Stimulated activated CD8-positive, alpha-beta memory T cell treated with anti-CD3 and anti-CD28 coated beads, Interleukin-4, amount 100 ng/mL, for 1 hour (primary cell): ENCODE measurements at places on chromosomes 2 and 18.

DNA sequence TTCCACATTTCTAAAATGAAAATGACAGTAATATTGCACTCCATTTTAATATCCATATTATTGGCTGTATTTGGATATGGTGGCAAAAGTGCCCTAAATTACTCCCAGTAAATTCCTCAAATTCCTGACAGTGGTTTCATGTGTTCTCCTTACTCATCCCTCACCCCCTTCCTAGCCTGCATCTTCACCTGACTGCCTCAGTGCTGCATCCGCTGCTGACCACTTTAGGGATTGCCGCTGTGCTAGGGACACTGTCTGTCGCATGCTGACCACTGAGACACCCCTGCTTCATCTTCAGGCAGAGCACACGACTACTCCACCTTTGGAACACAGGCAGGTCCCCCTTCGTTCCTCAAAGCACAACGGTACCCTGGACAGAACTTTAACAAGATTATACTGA is 32.6 kb downstream of the DSEL start:
- DNase-seq: no peak

DNA sequence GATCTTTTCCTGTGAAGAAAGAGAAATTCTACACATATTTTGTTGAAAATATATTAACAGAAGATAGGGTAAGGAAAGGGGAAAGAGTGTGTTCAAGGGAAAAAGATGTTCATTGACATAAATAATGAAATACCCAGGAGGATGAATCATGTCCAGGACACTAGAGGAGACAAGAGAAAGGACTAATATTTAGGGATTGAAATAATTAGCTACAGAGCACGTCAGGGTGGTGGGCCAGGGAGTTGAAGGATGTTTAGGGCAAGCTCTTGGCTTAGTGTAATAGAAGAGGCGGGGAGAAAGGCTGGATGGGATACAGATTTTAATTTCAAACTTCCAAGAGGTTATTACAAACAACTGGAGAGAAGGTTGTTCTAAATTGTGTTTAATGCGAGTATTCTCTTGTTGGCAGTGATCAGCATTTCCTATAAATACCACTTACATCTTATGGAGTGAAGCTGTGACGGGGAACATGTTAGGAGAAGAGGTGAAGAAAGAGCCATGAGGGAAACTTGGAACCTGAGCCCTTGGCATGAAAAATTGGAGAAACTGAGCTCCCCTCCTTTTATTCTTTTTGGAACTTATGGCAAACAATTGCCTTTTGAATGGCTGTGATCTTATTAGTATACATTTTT is 36.6 kb upstream of the CETN1 start:
- DNase-seq: no peak

DNA sequence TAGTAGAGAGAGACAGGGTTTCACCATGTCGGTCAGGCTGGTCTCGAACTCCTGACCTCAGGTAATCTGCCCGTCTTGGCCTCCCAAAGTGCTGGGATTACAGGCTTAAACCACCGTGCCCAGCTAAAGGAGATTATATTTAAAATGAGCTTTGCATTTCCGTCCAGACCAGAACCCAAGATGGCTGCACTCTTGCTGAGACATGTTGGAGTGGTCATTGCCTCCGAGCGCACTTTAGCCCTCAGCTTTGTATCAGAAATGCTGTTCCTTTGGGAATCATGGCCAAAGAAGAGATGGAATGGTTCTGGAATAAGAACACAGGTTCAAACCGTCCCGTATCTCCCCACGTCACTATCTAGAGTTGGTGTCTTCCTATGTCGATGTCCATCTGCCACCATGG is 3.4 kb downstream of the UBXN2A start:
- no peak for DNase-seq

DNA sequence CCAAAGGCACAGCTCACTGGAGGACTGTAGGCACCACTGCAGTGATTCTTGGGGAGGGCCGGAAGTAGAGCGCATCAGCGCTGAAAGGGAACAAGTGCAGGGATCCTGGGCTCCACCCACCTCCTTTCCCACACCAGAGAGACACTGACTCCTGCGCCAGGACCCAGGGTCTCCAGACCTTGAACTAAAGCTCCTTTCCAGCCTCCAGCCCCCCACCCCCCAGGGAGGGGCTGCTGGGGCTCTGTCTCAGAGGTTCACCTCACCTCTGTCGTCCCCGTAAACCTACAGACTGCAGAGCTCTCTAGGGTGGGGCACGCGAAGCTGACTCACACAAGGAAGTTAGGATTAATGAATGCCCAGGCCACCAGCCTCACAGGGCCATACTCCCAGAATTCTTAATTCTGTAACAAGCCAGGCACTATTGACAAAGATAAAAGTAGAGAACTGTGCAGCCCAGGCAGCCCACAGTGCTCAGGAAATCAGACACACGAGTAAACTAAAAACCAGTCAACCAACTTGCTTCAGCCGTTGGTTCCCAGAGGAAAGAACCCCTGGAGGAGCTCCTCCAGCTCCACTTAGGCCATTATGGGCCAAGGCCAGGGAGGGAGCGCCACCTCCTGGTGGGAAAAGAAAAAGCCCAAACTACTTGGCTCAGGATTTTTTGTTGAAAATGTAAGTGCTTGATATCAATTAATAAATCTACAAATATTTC is 45.1 kb upstream of the ACAA2 start:
- DNase-seq: peak; percentile 34

- no peak for DNase-seq
Observed at GRCh38 chr2:65431421-65432226, 775 bp downstream of the SPRED2 start.

DNA sequence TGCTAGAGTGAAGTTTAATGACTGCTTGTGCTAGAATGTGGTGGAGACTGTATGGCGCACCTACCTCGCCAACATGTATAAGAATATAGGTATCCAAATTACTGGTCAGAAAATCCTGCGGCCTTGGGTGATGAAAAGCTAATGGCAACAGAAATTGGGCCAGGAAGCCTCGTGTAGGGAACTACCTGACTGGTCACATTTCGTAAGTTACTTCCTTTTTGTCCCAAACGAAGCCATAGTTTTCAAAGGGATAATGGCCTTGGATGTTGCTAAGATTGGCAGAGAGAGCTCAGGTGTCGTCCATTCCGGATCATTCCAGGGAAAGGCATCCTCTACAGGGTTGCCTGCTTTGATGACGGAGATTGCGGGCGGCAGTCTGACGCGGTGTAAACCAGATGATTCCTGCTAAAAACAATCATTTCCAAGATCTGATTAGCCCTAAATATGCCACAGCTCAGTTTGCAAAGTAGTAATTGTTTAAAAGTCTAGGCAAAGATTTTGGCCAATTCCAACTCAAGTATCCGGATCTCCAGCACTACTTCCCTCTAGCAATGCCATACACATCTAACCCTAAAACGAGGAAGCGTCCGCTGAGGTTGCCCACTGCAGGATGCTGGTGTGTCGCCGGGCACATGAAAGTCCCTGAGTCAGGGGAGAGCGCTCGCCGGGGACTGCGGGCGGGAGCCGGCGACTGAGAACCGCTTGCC is 708 bp upstream of the MALT1 start:
- no peak for DNase-seq

DNA sequence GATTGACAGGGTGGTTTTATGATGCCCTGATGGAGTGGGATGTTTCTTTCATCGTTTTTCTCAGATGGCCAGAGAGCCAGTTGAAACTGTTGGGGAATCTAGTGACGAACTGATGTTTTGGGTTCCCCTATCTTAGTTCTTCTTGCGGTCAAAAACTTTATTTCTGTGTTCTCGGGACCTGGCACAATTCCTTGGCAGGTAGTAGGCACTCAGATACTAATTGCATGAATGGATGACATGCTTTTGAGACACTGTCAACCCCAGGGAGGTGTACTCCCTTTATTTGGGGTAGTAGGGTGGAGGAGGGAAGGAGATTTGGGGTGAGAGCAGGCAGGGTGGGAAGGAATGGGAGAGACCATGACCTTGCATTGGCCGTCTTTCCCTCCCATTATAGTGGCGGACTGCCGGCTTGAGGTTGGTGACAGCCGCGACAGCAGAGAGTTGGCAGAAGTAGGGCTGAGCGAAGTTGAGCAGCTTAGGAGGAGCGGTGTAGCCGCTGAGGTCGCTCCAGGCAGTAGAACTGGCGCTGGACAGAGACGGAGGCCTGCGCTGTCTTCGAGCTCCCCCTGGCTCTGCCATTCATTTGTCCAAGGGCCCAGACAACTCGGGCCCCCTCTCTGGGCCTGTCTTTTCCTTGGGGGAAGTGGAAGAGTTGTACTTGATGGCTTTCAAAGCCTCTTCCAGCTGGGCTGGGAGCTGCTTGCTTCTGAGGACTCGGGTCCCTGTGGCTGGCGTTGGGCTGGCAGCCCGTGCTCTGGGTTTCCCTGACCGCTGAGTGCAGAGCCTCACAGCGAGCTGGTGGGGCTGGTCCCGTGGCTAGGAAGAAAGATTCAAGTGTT is 2.6 kb downstream of the TET3 start:
- DNase-seq: no peak

DNA sequence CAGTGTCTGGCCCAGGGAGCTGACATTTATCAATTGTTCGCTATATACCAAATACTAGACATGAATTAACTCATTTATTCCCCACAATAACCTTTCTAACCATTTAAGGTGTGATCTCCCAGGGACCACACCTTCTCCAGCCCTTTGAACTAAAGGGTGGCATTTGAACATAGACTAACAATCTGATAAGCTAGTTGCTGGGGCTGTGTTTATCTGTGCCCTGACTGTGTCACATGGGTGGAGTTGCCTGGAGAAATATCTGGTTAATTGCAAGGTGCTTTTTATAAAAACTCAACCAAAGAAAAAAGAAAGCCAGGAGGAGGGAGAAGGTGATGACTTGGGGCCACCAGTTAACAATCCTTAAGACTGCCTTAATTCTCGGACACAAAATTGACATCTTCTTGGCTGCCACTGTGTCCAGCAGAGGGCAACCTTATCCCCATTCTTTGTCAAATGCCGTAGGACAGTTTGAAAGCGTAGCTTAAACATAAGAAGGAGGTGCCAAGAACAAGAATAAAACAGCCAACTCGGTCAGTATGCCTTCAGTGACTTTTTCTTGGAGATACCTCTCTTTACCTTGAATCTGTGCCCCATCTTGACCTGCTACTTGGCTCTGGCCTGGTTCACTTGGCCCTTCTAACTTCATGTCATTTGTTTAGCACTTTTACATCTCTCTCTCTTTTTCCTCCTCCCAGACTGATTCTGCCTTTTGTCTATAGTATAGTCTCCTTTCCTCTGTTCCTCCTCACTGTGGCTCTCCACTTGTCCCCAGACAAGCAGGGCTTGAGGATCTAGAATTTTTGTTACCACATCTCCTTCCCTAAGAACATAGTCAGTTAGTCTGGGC is 183.4 kb downstream of the MYO3B start:
- peak; percentile 14 for DNase-seq

GRCh38 chr2:164974221-164974620 is 18.9 kb upstream of the SLC38A11 start:
- DNase-seq: no peak

- no peak for DNase-seq
Observed at GRCh38 chr2:38033646-38034045, 42.3 kb downstream of the CYP1B1 start.

DNA sequence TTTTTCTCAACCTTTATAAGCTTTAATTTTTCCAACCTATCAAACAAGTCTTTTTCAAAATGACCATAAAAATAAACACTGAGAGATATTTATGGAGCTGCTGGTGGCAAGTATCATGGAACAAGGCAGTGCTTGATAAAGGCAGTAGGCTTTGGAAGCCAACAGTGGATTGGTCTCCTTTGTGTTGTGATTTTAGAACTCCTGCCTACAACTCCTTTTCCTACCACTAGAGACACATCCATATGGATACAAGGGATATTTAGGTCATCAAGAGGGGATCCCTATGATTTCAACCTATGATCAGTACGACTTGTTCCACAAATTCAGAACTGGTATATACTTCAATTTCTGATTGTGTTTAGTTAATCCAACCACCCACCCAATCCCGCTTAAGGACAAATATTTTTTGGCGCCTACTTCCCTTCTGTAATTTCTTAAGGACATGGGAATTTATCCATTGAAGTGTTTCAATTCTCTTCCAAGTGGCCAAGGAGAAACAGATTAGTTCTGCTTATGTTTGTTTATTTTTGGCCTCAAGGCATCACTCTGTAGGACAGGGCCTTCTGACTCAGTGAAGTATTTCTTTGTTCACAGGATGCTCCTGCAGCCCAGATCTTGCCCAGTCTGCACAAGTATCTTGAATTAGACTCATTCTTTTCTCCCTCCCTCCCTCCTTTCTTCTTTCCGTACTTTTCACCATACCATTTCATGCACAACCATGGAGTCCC is 2119.6 kb upstream of the PIK3C3 start:
- no peak for DNase-seq
